ENCODE measurements at places on chromosomes 7 and 10.

- DNase-seq: no peak
Measured at GRCh38 chr7:97959046-97959445, 30.9 kb downstream of the OCM2 start.

GRCh38 chr7:91843831-91844230 lies 36.7 kb downstream of the MTERF1 start:
- DNase-seq: no peak

DNA sequence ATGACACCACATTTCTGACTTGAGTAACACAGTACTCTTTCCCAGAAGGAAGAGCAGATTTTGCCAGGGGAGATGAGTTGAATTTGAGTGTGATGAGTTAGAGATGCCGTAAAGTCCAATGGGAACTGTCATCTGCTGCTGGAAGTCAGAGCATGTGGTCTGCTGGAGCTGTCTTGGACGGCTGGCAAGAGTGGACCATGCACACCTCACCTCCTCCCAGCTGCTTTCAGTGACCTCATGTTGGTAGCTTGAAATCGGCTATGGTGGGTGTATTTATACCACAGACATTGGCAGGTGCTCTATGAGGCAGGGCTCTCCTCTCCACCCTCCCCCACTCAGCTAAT lies 82.3 kb downstream of the COL13A1 start:
- DNase-seq: peak; percentile 77

DNA sequence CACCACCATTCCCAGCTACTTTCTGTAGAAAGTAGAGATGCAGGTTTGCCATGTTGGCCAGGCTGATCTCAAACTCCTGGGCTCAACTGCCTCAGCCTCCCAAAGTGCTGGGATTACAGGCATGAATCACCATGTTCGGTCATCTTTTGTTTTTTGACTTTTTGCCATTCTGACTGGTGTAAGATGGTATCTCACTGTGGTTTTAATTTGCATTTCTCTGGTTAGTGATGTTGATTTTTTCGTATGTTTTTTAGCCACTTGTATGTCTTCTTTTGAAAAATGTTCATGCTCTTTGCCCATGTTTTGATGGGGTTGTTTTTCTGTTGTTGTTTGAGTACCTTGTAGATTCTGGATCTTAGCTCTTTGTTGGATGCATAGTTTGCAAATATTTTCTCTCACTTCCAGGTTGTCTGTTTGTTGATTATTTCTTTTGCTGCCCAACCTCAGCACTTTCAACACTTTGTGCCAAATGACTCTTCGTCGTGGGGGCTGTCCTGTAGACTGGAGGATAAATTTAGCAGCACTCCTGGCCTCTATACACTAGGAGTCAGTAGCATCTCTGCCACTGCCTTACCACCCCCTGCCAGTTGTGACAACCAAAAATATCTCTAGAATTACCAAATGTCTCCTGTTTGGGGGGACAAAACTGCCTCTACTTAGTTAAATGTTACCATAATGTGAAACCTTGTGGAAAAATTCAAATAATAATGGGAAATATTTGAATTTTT lies 6.5 kb upstream of the CPED1 start:
- peak; percentile 84 for DNase-seq

DNA sequence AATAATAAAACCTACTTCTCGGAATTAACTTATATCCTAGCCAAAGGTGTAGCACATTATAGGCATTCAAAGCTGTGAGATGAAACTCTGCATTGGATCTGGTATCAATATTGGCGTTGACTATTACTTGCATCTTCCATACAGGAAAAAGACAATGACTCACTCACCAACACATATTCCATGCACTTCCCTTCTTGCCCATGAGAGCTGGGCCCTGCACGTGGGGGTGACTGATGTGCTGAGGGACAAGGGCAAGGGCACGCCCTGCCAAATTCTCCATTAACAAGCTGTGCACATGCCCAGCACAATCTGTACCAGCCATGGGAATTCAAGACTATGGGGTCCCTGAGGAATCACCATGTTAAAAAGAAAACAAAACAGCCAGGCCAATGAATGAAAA lies 188.1 kb upstream of the PDE1C start:
- DNase-seq: no peak

DNA sequence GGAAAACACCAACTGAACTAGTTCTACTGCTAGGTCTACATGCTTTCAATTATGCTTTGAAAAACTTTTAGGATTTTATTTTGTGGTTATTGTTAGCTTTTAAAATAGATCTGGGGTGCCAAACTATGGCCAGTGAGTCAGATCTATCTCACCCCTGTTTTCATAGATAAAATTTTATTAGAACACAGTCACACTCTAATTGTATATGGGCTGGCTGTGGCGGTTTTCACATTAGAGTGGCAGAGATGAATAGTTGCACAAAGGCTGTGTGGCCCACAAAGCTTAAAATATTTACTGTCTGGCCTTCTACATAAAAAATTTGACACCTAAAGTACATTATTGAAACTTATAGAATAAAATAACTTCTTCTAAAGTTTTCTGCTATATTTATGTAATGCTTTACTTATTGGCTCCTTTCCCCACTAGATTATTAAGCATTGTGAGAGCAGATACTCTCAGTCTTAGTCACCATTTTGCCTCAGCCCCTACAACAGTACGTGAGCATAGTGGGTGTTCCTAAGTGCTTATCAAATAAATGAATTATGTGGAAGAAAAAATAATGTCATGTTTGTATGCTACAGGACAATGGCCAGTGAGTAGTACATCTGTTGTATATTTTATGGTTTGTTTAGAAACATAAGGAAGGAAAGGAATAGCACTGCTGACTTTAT lies 5.4 kb upstream of the SUV39H2 start:
- peak; percentile 70 for DNase-seq

DNA sequence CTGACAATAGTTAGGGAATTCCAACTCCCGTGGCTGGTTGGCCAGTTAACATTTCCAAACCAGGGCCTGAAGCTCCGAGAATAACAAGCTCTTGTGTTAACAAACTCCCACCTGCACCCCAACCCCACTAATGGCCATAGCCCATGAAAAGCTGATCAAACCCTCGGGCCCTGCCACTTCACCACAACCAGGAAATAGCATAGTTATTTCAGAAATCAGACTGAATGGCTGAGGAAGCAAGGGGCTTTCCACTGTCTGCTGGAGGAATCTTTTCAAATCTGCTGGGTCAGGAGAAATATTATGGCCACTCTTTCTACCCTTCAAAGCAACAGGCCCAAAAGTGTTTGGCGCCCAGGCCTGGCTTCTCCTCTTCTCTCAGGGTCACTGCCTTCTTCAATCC lies 145.6 kb downstream of the GLCCI1 start:
- DNase-seq: no peak

DNA sequence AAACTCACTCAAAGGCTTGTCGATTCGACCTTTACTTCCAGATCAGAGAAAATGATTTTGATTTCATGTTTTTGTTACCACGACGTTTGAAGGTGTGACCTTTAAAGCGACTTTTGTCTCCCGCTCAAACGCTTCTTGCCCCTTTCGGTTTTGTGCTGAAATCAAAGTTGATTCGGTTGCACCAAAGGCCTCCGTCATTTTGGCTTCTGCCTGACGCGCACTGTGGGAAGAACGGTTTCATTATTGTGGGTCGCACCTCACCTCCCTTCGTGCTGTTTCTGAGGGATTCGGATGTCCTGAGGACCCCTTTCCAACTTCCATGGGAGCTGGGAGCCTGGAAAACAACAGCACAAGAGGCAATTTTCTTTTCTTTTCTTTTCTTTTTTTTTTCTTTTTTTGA lies 176.9 kb downstream of the DNAJB6 start:
- no peak for DNase-seq

- DNase-seq: peak; percentile 86
Measured at GRCh38 chr7:106736508-106737201, 75.7 kb upstream of the CCDC71L start.

- DNase-seq: no peak
Measured at GRCh38 chr10:108591417-108591816, 1331.9 kb downstream of the XPNPEP1 start.

GRCh38 chr10:54665095-54665494 lies 135.9 kb downstream of the PCDH15 start:
- DNase-seq: no peak

- no peak for DNase-seq
Measured at GRCh38 chr10:112967200-112967599, 17.2 kb downstream of the TCF7L2 start.

DNA sequence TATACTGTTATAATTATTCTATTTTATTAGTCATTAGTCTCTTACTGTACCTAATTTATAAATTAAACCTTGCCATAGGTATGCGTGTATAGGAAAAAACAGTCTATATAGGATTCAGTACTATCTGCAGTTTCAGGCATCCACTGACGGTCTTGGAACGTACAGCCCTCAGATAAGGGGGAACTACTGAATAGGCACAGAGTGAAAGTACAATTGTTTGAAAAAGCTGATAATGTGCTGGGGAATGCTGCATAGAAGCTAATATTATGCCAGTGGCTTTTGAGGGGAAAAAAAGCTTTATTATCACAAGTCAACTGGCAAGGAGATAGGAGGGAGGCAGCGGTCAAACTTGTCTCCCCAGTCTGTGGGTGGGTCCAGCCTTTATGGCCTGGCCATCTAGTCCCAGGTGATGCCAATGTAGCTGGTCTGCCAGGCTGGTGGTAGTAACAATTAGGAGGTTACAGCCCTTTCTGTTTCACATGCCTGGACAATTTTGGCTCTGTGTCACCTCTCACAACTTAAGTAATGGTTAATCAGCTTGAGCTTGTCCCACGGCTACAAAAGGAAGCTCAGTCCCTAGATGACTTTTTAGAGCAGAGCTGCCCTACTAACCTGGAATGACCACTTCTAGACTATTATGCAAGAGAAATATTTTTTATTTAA lies 8.3 kb upstream of the FMC1 start:
- no peak for DNase-seq

- no peak for DNase-seq
Measured at GRCh38 chr7:92708111-92709042, 118.2 kb upstream of the FAM133B start.

GRCh38 chr10:11795101-11795920 lies 27.8 kb upstream of the PROSER2 start:
- DNase-seq: no peak

Data from AG10803 (cell line).